ENCODE measurements at places on chromosomes 12 and 14. TPM values are rescaled to one million over a fixed set of nuclear protein-coding genes. Genes with fewer than 3 reads are reported as not detected.

DNA sequence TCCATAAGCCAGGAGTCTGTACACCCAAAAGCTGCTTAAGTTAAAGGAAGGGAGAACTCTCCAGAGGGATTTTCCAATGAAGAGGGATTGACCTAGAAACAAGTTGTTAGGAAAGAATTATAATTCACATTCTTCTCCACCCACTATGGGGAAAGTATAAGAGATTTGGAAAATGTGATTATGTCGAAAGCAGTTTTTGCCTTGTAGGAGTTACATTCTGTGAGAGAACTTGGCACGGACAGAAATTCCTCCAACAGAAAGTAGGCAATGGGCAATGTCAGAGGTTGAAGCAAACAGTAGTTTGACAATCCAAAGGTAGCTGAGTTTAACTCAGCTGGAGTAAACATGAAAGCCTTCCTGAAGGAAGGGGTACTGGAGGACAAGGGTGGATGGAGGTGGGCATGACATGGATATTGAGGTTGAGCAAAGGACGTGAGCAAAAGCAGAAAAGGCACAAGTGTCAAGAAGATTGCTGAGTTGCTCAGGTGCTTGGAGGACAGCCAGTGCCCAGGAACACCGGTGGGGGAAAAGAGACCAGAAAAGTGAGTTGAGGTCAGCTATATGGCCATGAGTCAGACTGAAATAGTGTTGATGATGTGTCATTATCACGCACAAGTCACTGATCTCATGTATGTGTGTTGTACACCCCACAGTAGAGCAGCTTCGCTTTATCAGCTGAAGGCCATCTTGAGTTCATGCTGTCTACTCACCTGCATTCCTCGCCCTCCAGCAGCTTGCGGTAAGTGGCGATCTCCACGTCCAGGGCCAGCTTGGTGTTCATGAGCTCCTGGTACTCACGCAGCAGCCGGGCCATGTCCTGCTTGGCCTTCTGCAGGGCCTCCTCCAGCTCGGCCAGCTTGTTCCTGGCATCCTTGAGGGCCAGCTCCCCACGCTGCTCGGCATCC is 4.0 kb downstream of the KRT5 start:
- DNase-seq: no peak

The TAS2R50 gene
- polyA plus RNA-seq: not detected

DNA sequence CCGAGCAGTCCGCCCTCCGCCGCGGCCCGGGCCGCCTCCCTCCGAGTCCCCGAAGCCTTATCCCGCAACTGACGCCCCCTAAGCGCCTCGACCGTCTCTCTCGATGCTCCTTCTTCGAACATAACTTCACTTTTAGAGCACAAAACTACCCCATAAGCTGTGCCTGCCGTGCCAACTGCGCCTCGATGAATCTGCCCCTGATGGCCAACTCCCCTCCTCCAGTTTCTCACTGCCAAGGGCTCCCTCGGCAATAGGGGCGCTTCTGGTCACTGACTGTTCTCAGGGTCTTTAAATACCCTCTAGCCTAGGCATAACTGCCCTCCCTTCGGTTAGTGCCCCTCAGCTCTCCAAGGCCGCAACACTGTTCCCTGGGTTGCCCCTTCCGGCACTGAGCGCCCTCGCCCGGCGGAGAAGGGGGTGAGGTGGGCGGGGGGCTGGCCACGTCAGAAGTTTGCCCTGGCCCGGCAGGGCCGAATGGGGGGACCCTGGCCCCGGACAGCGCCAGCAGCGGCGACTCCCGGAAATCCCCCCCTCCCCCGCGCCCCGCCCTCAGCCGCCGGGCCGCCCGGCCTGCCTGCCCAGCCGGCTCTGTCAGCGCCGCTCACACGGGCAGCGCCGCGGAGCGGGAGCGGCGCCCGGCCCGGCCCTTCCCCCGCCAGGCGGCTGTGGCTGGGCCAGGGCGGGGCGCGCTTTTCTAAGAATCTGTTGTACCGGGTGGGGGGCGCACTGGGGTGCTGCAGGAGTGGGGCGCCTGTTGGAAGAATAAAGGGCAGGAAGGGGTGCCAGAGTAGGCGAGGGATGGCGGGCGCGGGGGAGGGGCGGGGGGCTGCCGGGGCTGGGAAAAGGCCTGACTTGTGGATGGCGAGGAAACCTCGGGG is 10.6 kb downstream of the RARG start:
- DNase-seq: peak; percentile 73

The SLCO1C1 gene
- polyA plus RNA-seq: not detected

The ETFBKMT gene
- 0.39 TPM for polyA plus RNA-seq

The ALG10B gene
- 0.95 TPM for polyA plus RNA-seq

GRCh38 chr14:33916663-33917565 is 34.0 kb downstream of the EGLN3 start:
- DNase-seq: no peak
